Activated naive CD8-positive, alpha-beta T cell treated with anti-CD3 and anti-CD28 coated beads for 36 hours (primary cell): ENCODE measurements at places on chromosomes 13 and 19.

DNA sequence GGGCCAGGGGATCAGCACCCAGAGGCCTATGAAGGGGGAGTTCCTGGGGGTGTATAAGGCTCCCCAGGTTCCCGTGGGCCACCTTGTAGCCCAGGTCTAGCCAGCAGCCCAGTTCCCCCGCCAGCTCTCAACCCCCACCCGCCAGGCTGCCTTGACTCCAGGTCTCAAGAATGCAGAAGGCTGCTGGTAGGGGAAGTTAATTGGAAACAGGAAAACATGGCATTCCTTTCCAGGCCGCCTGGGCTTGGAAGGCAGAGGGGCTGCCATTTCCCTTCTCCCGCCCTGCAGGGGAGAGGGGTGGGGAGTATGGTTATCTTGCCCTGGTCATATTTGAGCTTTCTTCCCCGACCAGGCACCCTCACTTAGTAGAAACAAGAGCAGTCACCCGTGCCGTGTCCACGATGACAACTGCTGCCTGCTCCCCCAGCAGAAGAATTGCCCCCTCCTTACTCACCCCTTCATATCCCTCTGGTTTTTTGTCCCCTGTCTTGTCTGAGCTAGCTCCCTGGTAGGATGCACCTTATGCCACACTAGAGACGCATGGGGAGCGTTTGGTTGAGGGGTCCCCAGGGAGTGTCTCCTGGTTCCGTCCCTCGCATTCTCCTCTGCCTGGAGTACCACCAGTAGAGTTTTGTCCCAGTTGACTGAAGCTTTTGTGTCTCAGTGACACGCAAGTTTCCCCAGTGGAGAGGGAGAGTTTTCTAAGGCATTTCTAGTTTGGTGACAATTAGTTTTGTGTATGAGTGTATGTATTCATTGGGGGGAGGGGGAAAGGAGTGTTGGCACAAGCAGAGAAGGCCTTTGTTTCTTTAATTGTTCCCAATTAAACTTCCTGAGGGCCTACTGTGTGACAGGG lies 4.5 kb downstream of the BICRA start:
- DNase-seq: no peak

DNA sequence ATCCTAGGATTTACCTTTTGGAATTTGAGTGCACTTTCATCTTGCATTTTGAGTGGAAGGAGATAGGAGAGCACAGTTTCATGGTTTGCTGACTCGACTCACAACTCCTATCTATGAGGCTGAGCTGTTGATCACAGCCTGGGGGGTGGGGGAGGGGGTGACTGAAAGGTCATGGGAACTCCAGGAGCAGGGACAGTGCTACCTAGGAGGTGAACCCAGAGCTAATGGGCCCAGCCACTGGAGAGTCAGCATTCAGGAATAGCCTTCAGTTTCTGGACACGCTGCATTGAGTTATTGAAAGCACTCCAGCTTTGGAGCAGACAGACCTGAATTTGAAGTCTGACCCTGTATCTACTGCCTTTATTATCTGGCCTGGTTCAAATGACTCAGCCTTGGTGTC lies 339.9 kb downstream of the SLC7A1 start:
- no peak for DNase-seq

GRCh38 chr19:10431254-10431942 lies 11.1 kb downstream of the PDE4A start:
- DNase-seq: no peak

DNA sequence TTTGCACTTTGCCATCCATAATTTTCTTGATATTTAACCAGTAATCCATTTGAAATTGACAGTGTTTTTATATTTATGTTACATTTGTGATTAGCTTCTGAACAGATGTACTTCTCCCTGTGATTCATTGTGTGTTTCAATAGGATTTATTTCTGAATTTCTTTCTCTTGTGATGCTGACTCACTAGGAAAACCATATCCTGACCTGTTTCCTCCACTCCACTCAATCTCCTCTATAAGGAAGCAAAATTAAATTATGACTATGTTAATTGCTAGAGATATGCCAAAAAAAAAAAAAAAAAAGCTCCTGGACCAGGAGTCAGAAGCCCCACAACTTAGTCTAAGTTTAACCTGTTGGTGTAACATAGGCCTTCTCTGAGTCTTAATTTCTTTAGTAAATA lies 614.6 kb upstream of the SPRY2 start:
- DNase-seq: no peak

DNA sequence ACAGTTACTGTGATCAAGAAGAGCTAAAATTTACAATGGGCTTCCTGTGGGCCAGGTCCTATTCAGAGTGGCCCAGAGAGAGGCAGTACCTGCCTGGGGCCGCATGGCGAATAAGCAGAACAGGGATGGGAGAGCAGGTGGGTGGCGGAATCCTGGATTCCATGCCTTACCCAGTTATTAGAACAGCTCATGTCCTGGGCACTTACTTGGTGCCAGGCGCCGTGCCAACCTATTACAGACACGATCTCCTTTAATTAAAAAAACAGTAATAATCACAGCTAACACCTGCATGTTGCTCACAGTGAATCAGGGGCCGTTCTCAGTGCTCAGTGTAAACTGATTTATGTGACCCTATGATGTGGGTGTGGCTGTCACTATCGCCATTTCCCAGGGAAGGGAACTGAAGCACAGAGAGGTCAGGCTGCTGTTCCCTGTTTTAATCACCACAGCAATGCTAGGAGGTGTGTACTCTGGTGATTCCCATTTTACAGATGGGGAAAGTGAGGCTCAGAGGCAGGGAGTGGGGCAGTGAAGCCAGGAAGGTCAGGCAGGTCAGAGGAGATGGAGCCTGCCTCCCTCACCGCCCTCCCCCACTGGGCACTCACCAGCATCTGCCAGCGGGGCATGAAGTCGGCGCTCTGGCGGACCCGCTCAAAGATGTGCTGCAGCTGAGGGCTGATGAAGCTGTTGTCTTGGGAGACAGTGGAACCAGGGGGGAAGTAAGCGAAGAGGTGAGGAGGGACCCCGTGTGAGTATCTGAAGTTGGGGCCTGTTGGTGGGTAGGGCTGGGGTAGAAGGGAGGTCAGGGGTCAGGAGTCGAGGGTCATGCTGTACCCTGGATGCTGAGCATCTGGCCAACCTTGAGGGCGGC lies 12.0 kb downstream of the COQ8B start:
- DNase-seq: no peak

DNA sequence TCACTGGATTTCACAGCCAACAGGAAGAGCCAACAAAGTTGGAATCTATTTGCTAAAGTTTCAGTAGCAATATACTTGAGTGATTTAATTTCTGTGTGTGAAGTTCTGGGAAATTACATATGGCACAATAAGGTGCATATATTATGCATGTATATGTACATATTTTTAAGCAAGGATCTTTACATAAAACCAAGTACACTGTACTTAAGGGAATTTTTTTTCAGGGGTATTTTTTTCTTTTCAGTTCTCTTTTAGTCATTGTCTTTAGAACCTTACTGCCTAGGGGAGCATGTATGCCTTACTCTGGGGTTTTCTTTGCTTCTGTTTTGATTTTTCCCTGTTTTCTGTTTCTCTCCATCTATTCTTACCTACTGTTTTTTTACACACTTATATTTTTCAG lies 7.4 kb downstream of the RAP2A start:
- no peak for DNase-seq

GRCh38 chr19:54432144-54432738 lies 16.8 kb upstream of the LENG8 start:
- no peak for DNase-seq

DNA sequence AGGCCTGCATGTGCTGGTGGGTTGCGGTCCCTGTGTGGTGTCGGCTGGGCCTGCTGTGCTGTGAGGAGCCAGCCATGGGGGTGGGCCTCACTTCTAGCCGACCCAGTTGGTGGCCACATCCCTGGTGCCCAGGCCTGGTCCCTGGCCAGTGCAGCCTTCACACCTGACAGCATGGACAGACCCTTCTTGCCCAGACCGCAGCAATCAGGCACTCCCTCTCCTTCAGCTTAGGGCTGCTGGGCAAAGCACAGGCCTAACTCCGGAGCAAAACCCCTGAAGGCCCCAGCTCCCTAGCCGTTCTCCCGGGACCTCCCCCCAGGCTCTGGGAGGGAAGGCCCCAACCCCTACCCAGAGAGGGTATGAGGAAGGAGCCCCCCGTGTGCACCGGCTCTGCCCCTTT lies 6.6 kb upstream of the MCF2L start:
- DNase-seq: no peak

- no peak for DNase-seq
Observed at GRCh38 chr19:33376423-33376822, 2.9 kb downstream of the CEBPG start.

GRCh38 chr13:31200637-31200971 lies 829 bp downstream of the B3GLCT start:
- no peak for DNase-seq

DNA sequence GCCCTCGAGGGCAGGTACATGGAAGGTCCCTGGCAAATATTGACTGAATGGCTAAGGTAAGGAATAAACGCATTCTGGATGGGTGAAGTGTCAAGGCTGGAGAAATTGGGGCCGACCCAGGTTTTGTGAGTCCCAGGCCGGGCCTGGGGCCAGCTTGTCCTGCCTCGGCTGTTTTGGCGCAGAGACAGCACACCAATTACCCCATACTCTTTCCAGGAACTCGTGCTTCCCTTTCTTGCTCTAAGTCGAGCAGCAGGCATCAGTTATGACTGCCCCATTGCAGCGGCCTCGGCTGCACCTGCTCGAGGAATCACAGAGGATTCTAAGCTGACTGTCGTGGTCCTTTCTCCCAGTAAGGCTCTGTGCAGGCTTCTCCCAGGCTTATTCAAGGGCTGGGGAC lies 67.1 kb downstream of the ZNF536 start:
- DNase-seq: no peak

- no peak for DNase-seq
Observed at GRCh38 chr19:47419030-47419783, at the start of gene MEIS3. MEIS3 (minus strand) TSS chr19:47419527; CDS start chr19:47419081, 446 bp downstream.

DNA sequence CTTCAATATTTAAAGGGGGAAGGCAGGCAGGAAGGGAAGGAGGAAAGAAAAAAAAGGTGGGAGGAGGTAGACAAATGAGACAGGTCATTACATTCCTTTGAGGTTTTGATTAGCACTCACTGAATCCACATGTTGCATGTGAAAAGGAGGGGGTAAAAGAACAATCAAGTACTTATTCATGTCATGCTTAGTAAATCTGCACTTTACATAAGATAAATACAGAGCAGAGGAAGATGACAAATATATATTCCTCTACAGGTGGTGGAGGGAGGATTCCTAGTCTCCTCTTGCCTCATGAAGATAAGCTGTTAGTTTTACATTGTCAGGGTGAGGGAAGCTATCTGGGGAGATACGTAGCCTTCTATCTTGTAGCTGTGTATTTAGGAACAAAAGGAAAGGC lies 1645.4 kb upstream of the SPRY2 start:
- DNase-seq: no peak

DNA sequence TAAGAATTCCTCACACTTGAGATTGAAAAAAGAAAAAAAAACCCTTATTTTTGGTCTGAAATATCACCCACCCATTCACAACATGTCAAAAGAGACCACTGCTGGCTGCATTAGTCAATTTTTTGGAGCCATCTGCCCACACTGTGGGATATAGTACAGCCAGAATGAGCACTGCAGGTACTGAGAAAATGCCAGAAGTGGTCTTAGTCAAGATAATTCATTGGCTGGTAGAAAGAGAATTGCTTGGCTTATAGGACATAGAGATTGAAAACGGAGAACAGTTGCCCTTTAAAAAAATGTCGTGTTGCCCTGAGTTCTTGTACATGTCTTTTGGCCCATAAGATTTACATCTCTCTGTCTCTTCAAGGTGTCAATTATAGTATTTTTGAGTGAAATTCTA lies 1899.5 kb downstream of the OLFM4 start:
- DNase-seq: no peak

DNA sequence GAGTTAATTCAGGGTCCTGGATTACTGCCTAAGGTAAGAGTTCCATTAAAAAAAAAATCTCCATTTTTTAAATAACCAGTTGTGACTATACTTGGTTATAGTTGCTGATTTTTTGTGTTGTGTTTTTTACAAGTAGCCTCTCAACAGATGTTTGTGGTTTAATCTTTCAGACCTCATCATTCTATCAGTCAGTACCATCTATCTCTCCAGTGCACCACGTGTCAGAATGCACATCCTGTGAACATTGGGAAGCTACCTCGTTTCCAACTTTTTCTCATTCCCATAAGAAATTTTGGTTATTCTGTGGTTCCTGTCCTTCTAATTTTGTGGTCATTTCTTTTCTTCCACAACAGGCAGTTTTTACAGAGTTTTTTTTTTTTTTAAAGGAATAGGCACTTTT lies 39.2 kb downstream of the WDFY2 start:
- no peak for DNase-seq

DNA sequence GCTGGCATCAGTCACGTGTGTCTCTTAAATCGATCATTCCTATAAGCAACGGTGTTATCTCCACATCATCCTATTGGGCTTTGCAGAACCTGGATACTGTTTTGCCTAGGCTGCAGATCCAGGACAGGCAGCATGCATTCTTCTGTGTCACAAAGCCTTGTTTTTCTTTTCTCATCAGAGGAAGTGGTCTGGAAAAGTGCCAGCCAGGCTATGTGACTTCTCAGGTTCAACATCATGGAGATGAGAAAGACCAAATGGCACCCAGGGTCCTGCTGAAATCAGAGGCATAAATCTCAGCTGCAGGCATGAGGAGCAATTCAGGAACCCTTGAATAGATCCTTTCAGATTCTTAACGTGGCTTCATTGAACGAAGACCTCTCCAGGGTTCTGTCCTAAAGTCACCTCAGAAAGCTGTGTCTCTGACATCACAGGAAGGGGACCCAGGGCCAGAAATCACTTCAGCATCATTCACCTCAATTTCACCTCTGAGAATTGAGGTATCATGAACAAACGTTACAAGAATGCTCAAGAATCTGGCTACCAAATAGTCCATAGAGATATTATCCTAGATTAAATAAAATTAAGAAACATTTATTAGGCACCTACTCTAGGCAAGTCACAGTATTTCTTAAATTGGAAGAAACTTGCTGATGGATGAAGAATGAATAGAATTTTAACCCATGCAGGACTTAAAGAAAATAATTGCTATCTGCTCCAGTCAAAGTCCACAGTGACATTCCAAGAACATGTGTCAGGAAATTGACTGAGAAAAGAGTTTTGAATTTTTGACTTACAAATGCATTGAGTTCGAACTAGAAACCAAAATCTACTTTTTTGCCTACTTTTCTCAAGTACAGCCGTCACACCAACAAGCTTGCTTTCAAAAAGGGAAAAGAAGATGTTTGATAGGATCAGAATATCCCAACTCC lies 124.1 kb downstream of the COG6 start:
- no peak for DNase-seq

DNA sequence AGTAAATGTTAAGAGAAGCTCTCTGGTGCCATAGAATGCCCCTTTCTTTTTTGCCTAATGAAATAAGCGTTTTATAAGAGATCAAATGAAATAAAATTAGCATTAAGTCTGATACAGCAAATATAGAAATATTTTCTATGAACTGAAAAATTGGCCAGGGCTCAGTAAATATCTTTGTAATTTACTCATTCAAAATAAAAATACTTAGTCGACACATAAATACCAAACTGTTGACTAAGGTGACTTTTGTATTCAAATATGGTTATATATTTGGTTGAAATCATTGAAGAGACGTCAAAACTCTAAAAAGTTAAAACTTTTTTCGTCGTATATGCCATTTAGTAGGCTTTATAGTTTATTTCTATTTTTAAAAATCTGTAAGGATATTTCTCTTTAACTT lies 25.6 kb downstream of the IPO5 start:
- no peak for DNase-seq
